ENCODE measurements at places on chromosomes 11 and 22.

DNA sequence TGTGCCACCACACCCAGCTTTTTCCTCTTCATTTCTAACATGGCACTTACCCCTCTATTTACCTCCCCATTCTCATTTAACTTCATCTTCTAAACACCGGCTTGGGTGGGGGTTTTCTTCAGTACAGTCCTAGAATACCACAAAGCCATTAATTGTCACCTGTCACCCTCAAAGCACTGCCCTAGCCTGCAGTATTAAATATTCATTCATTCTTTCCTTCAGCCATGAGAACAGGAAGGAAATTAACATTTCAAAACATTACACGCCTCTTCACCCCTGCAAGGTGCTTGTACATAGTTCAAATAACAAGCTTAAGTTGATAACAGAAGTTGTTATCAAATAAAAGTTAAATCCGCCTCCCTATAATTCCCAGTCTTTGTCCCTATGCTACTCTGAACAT lies 10.7 kb upstream of the VPS37C start:
- DNase-seq, result no peak

GRCh38 chr11:19677381-19678080 lies 35.1 kb upstream of the NAV2 start:
- DNase-seq, result no peak

DNA sequence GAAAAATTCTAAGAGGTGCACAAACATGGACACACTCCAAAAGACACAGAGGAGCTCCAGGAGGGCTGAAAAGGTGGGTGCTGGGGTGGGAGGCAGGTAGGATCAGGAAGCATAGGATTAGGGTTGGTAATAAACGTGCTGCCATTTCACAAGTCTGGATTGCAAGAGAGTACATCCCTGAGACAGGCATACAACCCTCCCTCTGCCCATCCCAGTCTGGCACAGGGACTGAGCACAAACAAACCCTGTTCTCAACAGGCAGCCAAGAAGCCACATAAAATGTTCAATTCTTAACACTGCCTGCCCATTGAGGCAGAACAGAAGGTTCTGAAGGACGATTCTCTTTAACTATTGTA lies 18.5 kb downstream of the SLC35F2 start:
- no peak for DNase-seq

GRCh38 chr11:80816454-80816847 lies 1375.6 kb upstream of the TENM4 start:
- no peak for DNase-seq

- DNase-seq, result no peak
These were observed 11.8 kb upstream of the MIEF1 start for GRCh38 chr22:39490135-39490798.

DNA sequence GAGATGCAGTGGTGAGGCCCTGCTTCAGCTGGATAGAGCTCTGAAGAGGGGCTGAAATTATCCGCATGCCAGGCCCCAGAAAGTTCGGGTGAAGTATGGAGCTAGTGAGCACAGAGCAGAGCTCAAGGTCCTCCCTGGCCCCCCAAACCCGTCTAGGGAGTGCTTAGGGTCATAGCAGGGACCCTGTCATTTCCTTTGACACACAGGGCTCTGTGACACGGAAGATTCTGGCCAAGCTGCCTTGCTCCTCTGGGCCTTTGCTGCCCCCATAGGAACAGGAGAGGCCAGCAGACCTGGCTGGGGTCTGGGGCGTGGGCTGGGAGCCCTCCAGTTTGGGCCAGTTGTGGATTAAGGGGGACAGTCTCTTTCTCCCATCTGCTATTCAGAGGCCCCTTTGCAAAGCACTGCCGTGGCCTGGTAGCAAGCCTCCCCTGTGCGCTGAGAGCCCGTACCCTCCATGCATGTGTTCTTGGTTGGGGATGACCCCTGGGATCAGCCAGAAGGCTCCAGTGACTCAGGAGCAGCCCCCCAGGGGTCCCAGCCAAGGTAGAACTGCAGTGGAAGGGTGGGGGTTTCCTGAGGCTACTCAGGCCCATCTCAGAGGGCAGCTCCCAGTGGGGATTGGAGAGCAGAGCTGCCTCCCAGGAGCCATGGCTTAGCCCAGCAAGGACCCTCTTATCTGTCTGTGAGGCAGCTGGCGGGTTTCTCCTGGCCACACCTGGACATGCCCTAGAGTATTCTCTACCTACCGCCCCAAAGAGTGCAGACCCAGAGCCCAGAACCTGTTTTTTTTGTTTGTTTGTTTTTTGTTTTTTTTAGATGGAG lies 42.3 kb downstream of the RNF141 start:
- DNase-seq, result no peak

- no peak for DNase-seq
These were observed 139.8 kb downstream of the CCDC81 start for GRCh38 chr11:86514453-86514852.

GRCh38 chr11:118838905-118839553 lies 44.7 kb upstream of the CXCR5 start:
- DNase-seq, result no peak

GRCh38 chr11:90908074-90908473 lies 685.2 kb upstream of the CHORDC1 start:
- no peak for DNase-seq

GRCh38 chr22:46290121-46290842 lies 6.4 kb upstream of the GTSE1 start:
- no peak for DNase-seq

GRCh38 chr22:17929909-17930308 lies 94.5 kb downstream of the MICAL3 start:
- no peak for DNase-seq

- DNase-seq, result no peak
These were observed 31.0 kb upstream of the CD5 start for GRCh38 chr11:61071208-61071681.

DNA sequence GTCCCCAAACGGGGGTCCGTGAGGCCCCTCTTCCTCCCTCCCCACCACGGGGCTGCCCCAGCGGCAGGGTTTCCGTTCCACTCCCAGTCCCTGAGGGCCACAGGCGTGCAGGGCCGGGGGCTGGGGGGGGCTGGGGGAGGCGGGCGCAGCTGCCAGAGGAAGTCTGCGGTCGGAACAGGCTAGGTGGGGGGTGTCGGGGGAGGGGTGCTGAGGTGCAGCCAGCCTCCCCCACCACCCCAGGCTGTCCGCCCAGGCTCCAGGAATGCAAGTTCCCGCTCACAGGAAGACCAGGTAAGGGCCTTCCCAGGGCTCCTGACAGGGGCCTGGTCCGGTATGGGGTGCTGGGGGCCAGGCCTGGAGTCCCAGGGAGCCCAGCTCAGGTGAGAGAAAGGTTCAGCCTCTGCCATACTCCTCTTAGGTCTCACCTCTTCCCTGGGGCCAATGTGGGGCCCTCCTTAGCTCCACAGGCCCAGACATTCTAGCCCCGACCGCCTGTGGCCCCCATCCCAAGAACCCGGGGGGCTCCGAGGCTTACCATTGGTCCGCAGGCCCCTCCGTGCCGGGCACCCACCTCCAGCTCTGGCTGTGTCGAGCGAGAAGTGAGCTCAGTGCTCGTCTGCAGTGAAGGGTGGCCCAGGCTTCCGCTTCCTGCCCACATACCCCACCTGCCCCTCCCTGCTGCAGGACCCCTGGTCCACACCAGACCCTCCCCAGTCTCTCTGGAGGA lies at the start of gene PTPRCAP:
Gene PTPRCAP, minus strand, starts transcription at position 601 of the 727 bp plus-strand sequence. Its CDS starts 63 bp downstream, at position 538.
- no peak for DNase-seq

- no peak for DNase-seq
These were observed 120.3 kb downstream of the NAV2 start for GRCh38 chr11:19832901-19833300.

DNA sequence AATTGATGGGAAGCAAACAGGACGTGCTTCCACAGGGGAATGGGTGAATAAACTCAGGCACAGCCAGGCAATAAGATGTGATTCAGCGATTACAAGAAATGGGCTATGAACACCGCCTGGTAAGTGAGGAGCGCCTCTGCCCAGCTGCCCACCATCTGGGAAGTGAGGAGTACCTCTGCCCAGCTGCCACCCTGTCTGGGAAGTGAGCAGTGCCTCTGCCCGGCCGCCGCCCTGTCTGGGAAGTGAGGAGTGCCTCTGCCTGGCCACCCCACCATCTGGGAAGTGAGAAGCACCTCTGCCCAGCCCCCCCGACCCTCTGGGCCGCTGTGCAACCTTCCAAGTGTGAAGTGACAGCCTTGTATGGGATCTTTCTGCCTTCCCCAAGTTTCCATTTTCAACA lies 73.2 kb upstream of the PRR5 start:
- no peak for DNase-seq

- DNase-seq, result no peak
These were observed 534.8 kb downstream of the INSC start for GRCh38 chr11:15649371-15650104.

- DNase-seq, result no peak
These were observed 1.3 kb downstream of the PNPLA3 start for GRCh38 chr22:43924877-43925276.

DNA sequence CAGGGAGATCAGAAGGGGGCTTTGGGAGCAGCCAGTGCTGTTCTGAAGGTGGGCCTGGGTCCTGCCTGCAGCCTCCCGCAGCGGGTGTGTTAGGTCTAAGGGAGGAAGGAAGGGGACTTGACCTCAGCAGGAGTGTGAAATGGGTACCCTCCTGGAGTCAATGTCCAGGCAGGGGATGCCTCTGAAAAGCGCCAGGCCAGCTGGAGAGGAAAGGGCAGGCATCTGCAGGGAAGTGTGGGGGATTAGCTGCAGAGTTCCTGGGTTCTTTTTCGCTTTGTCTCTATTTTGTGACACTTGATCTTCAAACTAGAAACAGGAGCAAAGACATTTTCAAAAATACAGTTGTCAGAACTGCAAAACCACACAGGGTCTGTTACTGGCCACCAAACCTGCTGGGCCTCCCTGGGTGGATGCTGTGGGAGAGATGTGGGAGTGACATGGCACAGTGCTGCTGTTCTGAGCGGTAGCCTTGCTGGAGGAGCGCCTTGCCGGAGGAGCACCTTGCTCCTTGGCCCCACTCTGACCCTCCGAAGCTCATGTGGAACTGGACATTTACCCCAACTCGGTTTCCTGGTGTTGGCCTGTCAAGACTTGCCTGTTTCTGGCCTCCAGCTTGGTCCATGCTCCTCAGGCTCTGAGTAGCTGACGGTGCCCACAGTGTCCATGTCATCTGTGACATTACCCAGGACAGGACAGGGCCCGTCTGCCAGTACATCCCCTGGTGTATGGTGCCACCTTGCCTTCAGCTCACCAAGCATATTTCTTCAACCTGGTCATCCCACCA lies 25.9 kb downstream of the MED15 start:
- DNase-seq, result no peak

GRCh38 chr11:3950996-3951660 lies 95.7 kb downstream of the STIM1 start:
- DNase-seq, result no peak

GRCh38 chr11:85088286-85088685 lies 538.9 kb downstream of the DLG2 start:
- DNase-seq, result no peak

GRCh38 chr11:63490551-63491239 lies at the start of gene PLAAT5:
TSS of gene PLAAT5 (minus strand) at chr11:63491167. CDS start at chr11:63491034, 133 bp downstream.
- no peak for DNase-seq

DNA sequence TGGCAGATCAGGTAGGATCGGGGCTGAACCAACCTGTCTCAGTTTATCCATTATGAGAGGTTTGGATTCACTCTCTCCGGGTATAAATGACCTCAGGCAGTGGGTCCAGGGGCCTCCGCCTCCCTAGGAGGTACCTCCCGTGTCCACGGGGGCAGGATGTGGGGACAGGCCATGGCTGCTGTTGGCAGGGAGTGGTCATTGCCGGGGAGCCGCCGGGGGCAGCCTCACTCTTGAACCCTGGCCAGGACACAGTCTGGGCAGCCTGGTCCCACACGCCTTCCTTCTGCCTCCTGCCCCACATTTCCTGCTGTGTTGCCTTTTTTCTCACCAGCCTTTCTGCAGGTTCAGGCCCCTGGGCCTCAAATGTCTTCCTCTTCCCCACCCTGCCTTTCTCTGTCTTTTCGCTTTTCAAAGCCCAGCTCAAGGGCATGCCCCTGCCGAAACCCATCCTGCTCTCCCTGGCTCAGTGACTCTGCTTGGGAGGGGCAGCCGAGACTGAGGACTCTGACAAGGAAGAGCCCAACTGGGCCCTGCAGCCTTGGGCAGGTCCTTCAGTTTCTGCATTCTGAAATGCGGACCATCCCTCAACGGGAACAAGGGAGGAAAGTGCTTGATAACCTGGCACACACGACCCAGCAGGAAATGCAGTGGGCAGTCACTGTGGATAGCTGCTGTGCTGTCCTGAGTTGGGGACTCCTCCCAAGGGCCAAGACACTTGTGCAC lies 31.1 kb downstream of the ZC3H7B start:
- no peak for DNase-seq

- DNase-seq, result no peak
These were observed 59.2 kb downstream of the DEUP1 start for GRCh38 chr11:93389737-93390136.
